ENCODE measurements at places on chromosomes 1 and 21.
A peak's percentile ranks its signal among the peaks of the same experiment; 100 is the strongest.

DNA sequence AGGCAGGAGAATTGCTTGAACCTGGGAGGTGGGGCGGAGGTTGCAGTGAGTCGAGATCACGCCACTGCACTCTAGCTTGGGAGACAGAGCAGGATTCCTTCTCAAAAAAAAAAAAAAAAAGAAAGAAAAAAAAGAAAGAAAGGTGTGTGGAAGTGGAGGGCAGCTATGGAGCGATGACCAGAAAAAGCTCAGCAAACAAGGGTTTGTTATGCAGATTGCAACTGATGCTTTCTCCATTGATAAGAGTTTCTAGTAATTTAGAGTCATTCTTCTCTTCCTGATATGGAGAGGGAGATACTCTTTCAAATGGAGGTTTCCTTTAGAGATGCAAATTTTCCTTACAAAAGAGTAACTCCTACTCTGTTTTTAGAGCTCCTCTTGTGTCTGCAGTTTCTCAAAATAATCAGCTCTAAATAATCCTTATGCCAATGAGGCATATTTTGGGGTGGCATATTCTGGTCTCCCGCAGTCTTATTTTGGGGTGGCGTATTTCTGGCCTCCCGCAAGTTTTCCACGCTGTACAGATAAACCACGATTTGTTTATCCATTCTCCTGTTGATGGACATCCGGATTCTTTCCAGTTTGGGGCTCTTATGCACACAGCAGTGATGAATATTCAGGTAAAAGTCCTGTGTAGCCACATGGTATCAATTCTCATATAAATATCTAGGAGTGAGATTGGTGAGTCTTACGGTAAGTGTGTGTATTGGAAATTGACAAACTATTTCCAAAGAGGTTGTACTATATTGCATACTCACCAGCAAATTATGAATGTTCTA, 30.7 kb upstream of the RCC2 start:
- DNase-seq = no peak

- no peak for DNase-seq
Measured at GRCh38 chr1:209890641-209891330, 47.2 kb upstream of the SYT14 start.

GRCh38 chr1:6292102-6292501, 31.2 kb upstream of the GPR153 start:
- DNase-seq = no peak

DNA sequence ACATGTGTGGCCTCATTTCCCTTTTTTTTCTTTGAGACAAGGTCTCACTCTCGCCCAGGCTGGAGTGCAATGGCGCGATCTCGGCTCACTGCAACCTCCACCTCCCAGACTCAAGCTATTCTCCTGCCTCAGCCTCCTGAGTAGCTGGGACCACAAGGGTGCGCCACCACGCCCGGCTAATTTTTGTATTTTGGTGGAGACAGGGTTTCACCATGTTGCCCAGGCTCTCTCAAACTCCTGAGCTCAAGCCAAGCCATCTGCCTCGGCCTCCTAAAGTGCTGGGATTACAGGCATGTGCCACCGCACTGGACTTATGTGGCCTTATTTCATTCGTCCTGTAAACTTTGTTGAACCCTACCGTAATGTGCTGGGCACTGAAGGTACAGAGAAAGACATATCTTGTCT, 569 bp upstream of the WARS2 start:
- no peak for DNase-seq

DNA sequence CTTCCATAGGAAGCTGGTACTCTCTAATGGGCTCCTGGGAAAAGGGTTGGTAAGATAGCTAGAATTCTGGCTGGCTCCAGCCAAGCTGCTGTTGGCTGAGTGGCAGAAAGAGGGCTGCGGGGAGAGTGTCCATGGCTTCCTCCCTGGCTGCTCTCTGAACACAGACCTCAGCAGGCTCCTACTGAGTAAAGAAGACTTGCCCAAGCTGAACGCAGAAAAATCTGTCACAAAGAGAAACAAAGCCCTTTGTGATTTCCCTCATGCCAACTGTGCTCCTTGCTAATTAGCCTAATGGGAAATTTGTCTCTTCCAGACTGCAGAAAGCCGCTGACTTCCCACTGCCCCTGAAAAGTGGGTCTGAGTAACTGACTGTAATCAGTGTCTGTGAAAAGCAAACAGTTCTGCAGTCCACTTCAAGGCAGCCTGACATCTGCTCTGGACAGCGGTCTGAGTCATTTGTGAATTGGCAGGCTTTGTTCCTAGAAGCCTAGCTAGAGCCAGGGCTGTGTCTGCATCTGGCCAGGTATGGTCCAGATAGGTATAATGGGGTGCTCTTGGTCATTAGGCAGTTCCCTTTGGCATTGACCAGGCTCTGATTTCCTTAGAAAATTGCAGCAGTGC, 282.8 kb downstream of the ZNF648 start:
- no peak for DNase-seq

GRCh38 chr1:20390589-20391331, 95.2 kb downstream of the CAMK2N1 start:
- no peak for DNase-seq

DNA sequence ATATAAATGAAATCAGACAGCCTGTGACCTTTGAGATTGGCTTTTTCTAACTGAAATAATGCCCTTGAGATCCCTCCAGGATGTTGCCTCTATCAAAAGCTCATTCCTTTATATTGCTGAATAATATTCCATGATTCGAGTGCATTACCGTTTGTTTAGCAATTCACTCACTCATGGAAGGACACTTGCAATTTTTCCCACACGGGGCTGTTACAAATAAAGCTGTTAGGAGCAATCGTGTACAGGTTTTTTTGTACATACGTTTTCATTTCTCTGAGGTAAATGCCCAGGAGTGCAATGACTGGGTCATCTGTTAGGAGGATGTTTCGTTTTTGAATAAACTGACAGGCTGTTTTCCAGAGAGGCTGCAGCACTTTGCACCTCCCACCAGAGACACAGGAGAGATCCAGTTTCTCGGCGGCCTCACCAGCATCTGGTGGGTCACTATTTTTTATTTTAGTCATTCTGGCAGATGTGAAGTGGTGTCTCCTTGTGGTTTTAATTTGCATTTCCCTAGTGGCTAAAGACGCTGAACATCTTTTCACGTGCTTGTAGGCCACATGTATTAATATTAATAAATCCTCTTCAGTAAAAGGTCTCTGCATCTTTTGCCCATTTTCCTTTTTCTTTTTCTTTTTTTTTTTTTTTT, 11.0 kb downstream of the PRDM15 start:
- no peak for DNase-seq

DNA sequence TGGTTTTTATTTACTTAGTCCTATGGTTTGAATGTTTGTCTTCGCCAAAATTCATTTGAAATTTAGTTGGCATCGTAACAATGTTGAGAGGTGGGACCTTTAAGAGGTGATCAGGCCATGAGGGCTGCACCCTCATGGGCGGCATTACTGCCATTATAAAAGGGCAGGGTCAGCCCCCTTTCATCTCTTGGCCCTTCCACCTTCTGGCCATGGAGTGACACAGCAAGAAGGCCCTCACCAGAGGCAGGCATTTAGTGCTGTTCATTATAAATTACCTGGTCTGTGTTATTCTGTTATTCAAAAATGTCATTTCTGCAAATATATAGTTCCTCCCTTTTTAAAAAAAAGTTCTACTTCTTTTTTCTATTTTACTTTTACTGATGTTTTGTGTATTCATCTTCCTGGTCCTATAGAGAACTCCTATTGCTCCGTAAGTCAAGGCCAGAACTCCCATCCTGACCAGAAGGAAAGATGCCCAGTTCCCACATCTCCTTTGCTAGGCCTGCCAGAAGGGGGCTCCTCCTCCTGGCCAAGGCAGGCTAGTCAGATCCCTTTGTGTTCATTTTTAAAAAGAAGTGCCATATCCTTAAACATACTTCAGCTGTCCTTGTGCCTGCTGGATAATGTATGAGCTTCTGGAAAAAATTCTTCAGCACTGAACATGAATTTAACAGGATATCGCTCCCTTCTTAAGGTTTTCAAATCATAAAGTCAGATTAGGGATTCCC, 10.0 kb upstream of the LBR start:
- no peak for DNase-seq

GRCh38 chr1:147225193-147225730, at the start of gene FMO5:
Gene FMO5 (minus strand): TSS chr1:147225339. CDS start chr1:147225029, 310 bp downstream.
- peak; percentile 69 for DNase-seq

DNA sequence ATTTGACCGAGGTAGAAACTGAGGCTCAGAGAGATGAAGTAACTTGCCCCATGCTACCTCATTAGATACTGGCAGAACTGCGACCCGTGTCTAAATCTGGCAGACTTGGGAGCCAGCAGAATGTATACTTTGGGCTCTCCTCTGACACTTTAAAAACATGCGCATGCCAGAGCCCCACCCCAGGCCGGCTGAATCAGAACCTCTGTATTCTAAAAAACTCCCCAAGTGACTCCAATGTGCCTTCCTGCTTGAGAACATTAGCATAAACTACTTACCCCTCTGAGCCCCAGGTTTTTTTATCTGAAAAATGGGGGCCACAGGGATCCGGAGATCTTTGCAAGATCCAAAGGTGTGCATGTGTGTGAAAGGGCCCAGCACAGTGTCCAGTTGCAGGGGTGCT, 344.7 kb upstream of the USP24 start:
- DNase-seq = no peak

DNA sequence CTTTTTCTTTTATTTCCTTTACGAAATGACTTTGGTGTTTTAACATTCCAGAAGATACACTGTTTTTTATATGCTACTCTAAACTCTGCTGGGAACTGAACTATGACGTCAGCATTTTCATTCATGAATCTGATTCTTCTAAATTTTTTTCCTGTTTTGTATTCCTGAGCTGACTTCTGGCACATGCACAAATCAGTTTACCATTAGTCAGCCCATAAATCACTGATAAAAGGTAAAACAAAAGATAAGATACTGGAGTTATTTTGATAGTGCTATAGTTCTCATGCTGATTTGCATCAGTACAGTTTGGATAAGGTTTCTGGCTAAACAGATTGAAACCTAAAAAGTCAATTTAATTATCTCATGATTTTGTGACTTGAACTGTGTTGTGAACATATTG, 10.4 kb downstream of the CAMTA1 start:
- no peak for DNase-seq

DNA sequence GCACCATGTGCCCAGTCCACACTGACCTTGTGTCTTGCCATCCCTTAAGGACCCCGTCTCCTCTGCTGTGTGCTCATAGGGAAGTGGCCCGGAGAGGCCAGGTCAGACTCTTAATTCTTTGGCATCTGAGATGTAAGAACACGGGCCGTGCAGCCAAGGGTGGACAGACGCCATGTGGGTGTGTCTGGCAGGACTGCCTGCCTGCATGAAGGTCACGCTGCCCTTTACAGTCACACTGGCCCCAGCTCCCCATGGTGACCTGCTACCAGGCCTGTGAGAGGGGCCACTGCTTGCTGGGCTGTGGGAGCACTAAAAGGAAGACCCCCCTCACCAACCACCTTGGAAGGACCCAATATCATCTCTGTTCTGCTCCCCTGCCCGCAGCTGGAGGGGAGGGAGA, 17.7 kb downstream of the DHRS3 start:
- DNase-seq = no peak

GRCh38 chr1:156577550-156577949, 2.0 kb upstream of the TTC24 start:
- no peak for DNase-seq

Data from renal pelvis (tissue), 12 donors.